ENCODE measurements at places on chromosomes 1 and 21.

DNA sequence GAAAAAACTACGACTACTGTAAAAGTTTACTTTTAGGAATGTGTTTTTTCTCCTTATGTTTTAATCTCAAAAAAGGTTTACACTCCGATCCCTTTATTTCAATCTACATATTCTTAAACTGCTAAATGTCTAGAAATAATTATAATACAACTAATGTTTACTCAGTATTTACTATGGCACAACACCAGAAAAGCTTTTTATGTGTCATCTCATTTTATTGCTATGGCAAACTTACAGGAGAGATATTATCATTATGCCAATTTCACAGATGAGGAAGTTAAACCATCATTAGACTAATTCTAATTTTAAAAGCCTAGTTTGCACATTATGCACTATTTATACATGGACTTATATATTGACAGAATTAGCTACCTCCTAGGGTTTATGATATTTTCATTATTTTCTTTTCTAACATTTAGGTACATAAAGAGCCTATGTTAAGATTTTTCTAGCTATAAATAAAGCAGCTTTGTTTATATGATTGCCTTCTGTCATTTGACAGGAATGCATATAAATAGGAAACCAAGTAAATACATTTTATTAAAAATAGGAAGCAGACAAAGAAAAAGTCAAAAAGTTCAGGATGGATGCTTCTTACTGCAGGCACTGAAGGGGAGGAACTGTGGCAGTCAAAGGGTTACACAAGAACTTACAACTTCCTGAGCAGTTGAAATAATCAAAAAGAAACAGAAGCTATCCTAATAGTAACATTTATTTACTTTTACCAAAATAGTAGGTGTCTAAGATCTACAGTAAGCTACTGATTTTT is 442.4 kb downstream of the LTN1 start:
- no peak for DNase-seq

DNA sequence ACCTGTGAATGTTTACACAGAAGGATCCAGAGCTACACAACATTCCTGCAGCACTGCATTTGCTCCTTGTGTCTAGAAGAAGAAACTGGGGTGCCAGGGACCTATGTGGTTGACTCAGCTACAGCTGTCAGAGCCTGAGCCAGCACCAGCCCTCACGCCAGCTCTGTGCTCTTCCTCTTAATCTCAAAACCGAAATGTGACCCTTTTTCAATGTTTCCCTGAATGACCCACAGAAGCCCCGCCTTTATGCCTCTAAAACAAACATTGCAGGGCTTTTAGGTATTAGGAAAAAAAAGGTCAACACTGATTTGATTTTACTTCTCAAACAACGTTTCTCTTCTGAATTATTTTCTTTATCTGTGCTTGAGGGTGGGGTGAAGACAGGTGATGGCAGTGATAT is 260.5 kb downstream of the DYRK1A start:
- DNase-seq, result no peak

- DNase-seq, result no peak
Observed at GRCh38 chr1:171218661-171219060, 29.6 kb upstream of the FMO1 start.

- no peak for DNase-seq
Observed at GRCh38 chr1:227729144-227729880, 5.8 kb downstream of the JMJD4 start.

GRCh38 chr1:203692565-203693470 is 66.2 kb downstream of the ATP2B4 start:
- peak; percentile 88 for DNase-seq

DNA sequence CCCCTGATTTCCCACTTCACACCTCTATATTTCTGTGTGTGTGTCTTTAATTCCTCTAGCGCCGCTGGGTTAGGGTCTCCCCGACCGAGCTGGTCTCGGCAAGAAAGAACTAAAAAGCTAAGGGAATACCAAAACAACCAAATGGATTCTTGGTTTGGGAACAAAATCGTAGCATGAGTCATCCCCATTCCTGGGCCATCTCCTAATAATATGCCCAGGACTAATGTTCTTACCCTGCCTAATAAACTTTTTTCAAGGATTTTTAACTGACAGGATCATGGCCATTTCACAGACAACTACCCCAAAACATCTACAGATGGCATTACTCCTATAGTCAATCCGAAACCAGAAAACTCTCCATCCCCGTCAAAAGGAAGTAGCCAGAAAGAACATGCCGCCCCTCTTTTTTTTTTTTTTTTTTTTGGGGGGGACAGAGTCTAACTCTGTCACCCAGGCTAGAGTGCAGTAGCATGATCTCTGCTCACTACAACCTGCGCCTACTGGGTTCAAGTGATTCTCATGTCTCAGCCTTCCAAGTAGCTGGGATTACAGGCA is 4.1 kb upstream of the HPDL start:
- no peak for DNase-seq

GRCh38 chr1:22139817-22140216 is 3.1 kb downstream of the WNT4 start:
- DNase-seq, result no peak

DNA sequence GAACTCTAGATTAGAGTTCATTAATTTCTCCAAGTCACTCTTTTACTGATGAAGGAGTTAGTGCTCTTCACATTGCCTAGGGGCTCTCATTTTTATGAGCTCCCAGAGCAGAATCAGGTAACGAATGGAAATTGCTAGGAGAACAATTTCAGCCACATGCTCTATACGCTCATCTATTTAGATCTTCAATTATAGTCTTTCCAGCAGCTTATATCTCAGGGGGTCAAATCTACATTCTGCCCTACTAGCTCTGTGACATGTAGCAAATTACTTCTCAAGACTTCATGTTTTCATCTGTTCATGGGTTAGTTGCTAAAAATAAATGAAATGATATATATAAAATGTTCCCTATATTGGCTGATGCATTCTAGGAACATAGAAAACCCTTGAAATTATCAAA is 183.6 kb downstream of the PLPP3 start:
- DNase-seq, result no peak

GRCh38 chr1:164735315-164736052 is 176.5 kb downstream of the PBX1 start:
- peak; percentile 90 for DNase-seq

- DNase-seq, result no peak
Observed at GRCh38 chr1:51819810-51820209, 58.7 kb downstream of the NRDC start.
